ENCODE measurements at places on chromosomes 7 and 10.

DNA sequence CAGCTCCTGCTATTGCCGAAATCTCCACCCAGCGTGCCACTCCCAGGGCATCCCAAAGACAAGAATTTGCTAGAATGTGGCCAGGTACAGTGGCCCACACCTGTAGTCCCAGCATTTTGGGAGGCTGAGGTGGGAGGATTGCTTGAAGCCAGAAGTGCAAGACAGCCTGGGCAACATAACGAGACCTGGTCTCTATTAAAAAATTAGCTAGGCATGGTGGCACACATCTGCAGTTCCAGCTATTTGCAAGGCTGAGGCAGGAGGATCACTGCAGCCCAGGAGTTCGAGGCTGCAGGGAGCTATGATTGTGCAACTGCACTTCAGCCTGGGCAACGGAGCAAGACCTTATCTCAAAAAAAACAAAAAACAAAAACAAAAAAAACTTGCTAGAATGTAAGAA, 73.3 kb upstream of the LYZL2 start:
- DNase-seq = no peak
- no peak overlapping the region for H3K4me3 ChIP-seq
- H3K36me3 ChIP-seq = no peaks in the 10 kb centered on the region
- H3K27me3 ChIP-seq = no peaks in the 10 kb centered on the region
- no peak overlapping the region for H3K27ac ChIP-seq
- peaks cover 31% of the 10 kb centered on the region for H3K4me1 ChIP-seq

- H3K27me3 ChIP-seq = peaks cover 4% of the 10 kb centered on the region
- H3K36me3 ChIP-seq = peaks cover 6% of the 10 kb centered on the region
- H3K4me1 ChIP-seq = peaks cover 18% of the 10 kb centered on the region
Observed at GRCh38 chr10:98256692-98257091, 11.3 kb downstream of the LOXL4 start.

DNA sequence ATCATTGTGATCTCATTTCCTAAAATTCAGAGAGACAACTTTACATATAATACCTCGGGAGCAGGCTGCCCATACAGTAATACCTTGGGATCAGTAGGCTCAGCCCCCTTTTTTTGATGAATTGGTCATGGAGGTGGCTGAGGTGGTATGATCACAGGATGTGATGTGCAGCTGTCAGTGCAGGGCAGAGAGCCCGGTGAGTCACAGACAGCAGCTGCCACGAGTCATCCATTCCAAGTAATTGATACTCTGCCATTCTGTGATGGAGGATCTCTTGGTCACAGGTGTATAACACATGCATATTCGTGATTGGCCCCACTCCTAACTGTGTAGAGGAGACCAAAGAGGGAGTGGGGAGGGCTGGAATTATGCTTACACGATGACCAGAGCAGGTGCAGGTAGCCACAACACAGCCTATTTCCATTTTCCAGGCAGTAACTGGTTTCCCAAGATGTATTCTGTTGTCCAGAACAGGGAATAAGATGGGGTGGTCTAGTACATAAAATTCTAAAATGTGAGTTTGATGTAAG, 14.1 kb downstream of the NRCAM start:
- H3K4me3 ChIP-seq = no peak overlapping the region
- no peaks in the 10 kb centered on the region for H3K36me3 ChIP-seq
- H3K27ac ChIP-seq = no peak overlapping the region
- peaks cover 13% of the 10 kb centered on the region for H3K27me3 ChIP-seq

- no peak for DNase-seq
- no peak overlapping the region for H3K4me3 ChIP-seq
- H3K36me3 ChIP-seq = no peaks in the 10 kb centered on the region
- peak overlapping the region; percentile 88 for H3K27ac ChIP-seq
- H3K27me3 ChIP-seq = peaks cover 3% of the 10 kb centered on the region
- H3K4me1 ChIP-seq = peaks cover 71% of the 10 kb centered on the region
Observed at GRCh38 chr10:60414111-60414510, 24.4 kb upstream of the ANK3 start.

GRCh38 chr10:108453166-108453565, 1288.7 kb upstream of the SORCS1 start:
- no peak overlapping the region for H3K4me3 ChIP-seq
- no peak for DNase-seq

- H3K36me3 ChIP-seq = no peaks in the 10 kb centered on the region
- DNase-seq = no peak
- H3K27me3 ChIP-seq = peaks cover 3% of the 10 kb centered on the region
- H3K4me1 ChIP-seq = peaks cover 41% of the 10 kb centered on the region
- H3K27ac ChIP-seq = no peak overlapping the region
Observed at GRCh38 chr10:123848564-123849457, 42.8 kb downstream of the CPXM2 start.

DNA sequence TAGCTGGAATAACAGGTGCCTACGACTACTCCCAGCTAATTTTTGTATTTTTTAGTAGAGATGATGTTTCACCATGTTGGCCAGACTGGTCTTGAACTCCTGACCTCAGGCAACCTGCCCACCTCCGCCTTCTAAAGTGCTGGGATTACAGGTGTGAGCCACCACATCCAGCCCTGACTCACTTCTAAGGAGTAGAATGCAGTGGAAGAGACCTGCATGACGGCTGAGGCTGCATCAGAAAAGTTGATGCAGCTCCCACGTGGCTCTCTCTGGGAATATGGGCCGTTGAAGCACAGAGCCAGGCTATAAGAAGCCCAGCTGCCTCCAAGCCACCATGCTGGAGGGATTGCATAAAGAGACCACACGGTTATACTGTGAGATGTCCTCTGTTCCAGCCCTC, 21.6 kb upstream of the ASL start:
- H3K36me3 ChIP-seq = no peaks in the 10 kb centered on the region
- no peak overlapping the region for H3K4me3 ChIP-seq
- no peak for DNase-seq
- peaks cover 44% of the 10 kb centered on the region for H3K4me1 ChIP-seq
- no peak overlapping the region for H3K27ac ChIP-seq

GRCh38 chr7:132469681-132470080, 106.6 kb downstream of the PLXNA4 start:
- H3K4me3 ChIP-seq = no peak overlapping the region
- no peaks in the 10 kb centered on the region for H3K36me3 ChIP-seq
- peaks cover 33% of the 10 kb centered on the region for H3K4me1 ChIP-seq
- no peak overlapping the region for H3K27ac ChIP-seq

DNA sequence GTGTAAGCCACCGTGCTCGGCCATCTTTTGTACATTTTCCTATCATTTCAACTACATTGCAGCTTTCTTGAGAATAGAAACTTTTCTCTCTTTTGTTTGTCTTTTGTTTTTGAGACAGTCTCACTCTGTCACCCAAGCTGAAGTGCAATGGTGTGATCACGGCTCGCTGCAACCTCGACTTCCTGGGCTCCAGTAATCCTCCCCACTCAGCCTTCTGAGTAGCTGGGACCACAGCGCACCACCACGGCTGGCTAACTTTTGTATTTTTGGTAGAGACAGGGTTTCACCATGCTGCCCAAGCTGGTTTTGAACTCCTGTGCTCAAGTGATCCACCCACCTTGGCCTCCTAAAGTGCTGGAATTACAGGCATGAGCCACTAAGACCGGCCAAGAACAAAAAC, 31.3 kb upstream of the DAGLB start:
- H3K27me3 ChIP-seq = peaks cover 8% of the 10 kb centered on the region
- H3K4me3 ChIP-seq = peak overlapping the region; percentile 34
- H3K4me1 ChIP-seq = peaks cover 68% of the 10 kb centered on the region

- no peak overlapping the region for H3K4me3 ChIP-seq
Observed at GRCh38 chr7:100369105-100369504, 4.2 kb upstream of the PILRA start.

DNA sequence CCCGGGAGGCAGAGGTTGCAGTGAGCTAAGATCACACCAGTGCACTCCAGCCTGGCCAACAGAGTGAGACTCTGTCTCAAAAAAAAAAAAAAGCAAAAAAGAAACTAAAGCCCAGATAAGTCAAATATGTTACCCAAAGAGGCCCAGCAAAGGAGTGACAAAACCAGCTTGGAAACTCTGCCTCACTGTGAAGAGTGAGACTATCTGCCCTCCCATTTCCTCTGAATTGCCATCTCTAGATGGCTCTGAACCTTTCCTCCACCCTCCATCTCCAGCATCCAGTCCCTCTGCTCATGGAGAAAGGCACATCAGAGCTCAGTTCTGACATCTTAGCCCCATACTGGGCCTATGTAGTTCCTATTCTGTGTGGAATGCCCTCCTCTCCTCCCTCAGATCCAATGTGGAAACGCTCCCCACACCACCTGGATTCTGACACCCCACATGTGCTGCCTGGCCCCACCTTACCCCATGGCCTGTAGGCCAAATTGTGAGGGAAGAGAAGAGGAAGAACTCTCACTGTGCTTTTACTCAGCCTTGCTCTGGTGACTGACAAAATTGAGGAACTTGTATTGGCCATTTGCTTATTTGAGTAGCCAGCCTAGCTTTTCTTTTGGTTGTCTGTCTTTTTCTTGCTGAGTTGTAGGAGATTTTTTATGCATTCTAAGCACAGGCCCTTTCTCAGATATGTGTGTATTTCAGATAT, 18.0 kb upstream of the NUDCD3 start:
- no peaks in the 10 kb centered on the region for H3K4me1 ChIP-seq
- 0 out of 2 replicates have a peak, but pooled peaks cover 4% of the 10 kb centered on the region for H3K36me3 ChIP-seq
- peaks cover 5% of the 10 kb centered on the region for H3K27me3 ChIP-seq

Measured in HFFc6 (cell line).